Activated CD8-positive, alpha-beta T cell treated with anti-CD3 and anti-CD28 coated beads for 36 hours (primary cell): ENCODE measurements at places on chromosomes 5 and 9. TPM values are rescaled to one million over a fixed set of nuclear protein-coding genes. Genes with fewer than 3 reads are reported as not detected.

The CARTPT gene
- not detected for total RNA-seq

DNA sequence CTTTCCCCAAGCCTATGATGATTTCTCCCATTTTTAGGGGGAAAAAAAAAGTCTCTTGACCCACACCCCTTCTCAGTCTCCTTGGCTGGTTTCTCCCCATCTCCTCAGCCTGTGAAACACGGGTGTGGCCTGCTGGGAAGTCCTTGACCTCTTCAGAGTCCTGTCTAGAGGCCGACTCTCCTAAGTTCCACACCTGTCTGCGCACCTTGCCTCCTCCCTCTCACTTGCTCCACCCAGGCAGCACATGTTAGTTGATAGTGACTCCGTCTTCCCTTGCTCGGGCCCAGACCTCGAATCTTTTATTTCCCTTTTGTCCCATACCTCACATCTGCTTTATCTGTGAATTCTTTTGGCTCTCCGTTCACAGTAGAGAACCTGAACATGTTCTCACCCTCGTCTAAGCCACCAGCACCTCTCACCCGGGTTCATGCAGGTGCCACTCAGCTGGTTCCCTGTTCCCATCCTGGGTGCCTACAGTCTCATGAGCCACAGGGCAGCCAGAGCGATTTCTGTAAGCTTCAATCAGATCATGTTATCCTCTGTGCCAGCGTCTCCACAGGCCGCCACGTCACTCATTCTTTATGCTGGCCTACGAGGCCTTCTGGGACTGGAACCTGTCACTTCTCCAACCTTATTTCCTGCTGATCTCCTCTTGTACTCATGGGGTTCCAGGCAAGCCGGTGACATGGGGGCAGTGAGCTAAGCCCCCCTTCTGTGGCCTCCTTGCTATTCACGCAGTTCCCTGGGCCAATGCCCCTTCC, 51.7 kb upstream of the LRRTM2 start:
- no peak for DNase-seq

DNA sequence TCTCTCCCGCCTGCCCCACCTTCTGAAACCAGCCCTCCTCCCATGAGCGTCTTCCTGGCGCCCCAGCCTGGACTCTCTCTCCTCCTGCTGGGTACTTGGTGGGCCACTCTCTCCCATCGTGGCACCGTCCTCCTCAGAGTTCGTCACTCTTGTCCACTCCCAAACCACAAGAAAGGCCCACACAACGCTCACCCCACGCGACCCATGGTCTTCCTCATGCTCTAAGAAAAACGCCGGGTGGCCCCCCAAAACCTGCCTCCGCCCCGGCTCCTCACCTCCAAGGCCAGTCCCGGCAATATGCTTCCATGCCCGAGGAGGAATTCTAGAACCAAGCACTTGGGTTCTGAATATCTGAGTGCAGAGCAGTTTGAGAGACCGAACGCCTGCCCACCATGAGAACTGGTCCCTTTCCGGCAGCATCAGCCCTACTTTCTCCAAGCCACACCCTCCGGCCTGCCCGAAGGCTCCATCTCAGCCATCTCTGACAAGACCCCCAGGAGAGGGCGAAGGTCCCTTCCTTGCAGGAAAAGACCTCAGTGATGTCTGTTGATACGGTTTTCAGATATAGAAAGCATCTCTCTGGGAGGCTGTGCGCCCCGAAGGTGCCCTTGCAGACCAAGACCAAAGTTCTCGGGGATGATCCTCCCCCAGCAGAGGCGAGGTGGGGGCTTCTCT, 15.0 kb downstream of the SLC6A3 start:
- no peak for DNase-seq

GRCh38 chr9:134922066-134922931, 4.6 kb upstream of the FCN1 start:
- no peak for DNase-seq

The CER1 gene
- total RNA-seq, result not detected

The NUTM2G gene
- not detected for total RNA-seq

DNA sequence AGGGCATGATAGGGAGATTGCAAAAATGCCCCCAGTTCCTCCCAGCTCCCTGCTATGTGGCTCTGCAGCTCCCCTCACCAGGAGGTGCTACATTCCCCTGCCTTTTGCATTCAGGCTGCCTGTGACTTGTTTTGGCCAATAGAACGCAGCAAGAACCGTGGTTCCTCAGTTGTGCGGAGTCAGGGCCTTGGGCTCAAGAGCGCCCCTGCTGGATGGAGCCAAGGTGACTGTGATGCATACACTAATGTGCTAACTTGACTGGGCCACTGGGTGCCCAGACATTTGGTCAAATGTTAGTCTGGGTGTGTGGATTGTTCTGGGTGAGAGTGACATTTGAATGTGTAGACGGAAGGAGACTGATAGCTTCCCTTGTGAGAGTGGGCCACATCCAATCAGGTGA, 123.3 kb upstream of the MVB12B start:
- peak; percentile 10 for DNase-seq

DNA sequence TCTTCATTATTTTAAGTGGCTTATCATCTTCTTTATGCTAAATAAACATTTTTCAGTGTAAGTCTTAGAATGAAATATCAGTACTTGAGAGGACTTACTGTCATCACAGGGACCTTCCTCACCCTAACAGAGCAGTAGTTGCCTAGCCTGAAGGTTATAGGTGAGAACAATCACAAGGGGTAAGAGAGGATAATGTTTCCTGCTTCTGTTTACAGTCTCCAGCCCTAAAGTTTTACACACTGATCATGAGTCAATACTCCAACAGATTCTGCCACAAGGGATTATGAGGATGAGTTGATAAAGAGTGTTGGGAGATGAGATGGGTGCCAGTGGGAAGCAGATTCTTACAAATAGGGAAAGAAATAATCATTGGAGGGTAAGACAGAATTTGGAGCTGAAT, 265.1 kb upstream of the DAB2 start:
- DNase-seq, result no peak

The CFAP157 gene
- total RNA-seq, result 0.11 TPM

DNA sequence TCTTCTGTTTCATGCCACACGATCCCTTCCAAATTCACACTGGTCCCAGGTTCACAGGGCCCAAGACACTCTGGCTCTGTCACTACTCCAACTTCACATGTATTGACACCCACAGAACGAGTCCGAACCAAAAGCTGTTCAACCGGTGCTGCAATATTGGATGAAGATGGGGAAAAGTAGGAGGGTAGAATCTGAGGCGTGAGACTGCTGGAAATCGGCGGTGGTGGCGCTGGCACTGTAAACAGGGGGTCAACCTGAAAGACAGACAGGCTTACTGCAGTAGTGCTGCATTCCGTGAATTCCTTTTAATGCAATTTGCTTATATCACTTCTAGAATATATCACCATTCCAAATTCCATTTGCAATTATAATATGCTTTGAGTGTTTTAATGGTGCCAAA, 45.4 kb downstream of the ZNF608 start:
- no peak for DNase-seq

GRCh38 chr5:158635565-158635964, 464.2 kb downstream of the EBF1 start:
- no peak for DNase-seq
